ENCODE measurements at places on chromosomes 12 and 14.

DNA sequence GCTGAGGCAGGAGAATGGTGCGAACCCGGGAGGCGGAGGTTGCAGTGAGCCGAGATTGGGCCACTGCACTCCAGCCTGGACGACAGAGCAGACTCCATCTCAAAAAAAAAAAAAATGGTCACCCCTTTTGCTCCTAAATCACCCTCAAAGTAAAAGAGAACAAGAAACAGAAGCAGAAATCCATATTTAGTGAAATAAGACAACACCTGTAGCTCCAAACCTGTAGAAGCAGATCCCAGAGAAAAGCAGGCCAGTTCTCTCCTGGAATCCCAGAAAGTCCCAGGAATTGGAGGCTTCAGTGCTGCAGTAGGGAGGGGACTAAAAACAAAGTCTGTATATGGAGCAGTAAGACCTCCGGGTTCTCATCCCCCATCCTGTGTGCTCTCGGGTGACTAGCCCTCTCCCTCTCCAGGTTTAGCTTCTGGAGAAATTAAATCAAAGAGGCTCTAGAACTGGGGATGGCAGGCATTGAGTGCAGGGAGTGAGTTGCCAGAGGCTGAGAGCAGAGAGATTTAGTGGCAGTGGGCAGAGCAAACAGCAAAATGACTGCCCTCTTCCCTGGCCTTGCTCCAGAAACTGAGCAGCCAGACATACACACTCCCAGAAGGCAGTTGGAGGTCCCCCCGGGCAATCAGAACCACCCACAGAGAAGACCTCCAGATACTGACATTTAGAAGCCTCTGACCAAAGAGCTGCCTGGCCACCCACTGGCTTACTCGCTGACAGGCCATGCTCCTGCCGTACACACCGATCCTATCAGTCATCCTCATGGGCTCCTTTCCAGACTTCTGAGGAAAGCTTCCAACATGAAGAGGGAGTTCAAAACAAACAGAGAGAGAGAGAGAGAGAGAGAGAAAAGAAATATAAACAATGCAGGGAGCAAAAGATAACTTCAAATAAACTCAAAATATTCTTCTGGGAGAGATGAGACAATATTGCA, 6.3 kb upstream of the MLXIP start:
- no peak for DNase-seq

DNA sequence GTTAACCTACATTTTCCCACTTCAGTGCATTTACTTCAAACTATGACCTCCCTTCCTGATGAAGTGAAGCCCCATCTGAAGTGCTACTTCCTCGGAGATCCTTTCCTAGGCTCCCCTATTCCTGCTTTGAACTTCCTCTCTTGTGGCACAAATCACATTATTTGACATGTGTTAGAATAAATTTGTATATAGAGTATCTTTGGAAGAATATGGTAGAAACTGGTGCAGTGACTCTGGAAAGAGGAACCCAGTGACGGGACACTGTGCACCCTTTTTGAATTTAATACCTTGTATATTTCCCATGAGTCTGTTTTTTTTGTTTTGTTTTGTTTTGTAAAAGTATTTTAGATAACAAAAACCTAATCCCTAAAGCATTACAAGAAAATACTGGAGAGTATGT, 66.4 kb upstream of the SRSF5 start:
- no peak for DNase-seq

DNA sequence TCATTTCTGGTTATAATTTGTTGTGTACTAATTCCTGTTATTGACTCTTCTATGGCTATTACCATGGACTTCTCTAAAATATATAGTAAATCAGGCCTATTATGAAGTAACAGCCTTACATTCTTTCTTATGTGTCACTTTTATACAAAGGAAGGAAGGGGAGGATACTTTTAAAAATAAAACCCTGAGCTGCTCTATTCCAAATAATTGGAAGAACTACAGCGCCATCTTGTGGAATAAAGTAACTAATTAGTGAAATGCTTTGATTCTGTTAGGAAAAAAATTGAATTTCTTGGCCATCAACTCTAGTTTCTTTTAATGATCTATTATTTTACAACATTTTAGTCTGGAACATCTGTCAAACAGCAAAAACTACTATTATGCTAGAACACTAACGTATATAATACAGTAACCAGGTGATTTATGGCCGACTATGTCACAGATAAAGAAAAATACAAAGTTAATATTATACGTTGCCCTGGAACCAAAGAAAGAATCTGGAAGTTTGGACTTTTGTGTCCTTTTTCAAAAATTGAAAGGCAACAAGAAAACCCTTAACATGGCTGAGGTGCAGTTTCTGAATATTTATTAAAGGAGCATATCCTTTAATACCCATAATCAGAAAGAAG, 55.0 kb upstream of the NELL2 start:
- DNase-seq = peak; percentile 74

DNA sequence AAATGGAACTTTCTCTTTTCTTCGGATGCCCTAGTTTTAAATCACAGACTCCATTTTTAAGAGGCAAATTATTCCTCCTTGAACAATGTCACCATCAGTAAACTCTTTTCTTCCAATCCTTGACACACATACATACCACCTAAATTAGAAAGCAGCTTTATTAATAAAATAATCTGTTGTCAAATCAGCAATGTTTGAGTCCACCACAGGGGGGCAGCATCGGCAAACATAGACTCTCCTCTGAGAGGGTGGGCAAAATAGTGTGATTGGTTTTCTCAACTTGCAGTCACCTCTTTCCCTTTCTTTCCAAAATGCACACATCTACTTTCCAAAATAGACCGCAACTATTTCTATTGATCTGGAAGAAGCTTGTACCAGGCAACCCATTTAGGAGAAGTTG, 438.4 kb upstream of the OR4E1 start:
- peak; percentile 22 for DNase-seq

GRCh38 chr12:116199160-116199706, 78.3 kb downstream of the MED13L start:
- peak; percentile 67 for DNase-seq

DNA sequence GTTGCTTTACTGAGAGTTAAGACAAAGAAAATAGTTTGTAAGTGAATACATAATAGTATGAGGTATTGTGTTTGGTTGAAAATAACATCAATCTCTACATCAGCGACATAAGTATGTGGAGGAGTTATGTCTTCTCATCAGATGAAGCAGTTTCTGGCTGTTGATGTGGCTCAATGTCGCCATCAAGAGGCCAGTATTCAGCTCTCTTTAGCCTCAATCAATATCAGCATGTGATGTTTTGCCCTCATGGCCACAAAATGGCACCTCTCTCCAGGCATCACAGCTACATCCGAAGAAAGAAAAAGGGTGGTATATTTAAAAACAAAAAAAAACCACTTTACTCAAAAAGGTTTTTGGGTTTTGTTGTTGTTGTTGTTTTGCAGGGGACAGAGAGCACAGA, 302.3 kb upstream of the TMEM132C start:
- no peak for DNase-seq

GRCh38 chr14:65169351-65169750, 67.0 kb upstream of the MAX start:
- no peak for DNase-seq

GRCh38 chr12:13496111-13496510, 299.6 kb downstream of the EMP1 start:
- DNase-seq = no peak

- no peak for DNase-seq
Measured at GRCh38 chr12:3743803-3744202, 9.1 kb downstream of the CRACR2A start.

- no peak for DNase-seq
Measured at GRCh38 chr12:54182086-54182485, 6.7 kb downstream of the SMUG1 start.

DNA sequence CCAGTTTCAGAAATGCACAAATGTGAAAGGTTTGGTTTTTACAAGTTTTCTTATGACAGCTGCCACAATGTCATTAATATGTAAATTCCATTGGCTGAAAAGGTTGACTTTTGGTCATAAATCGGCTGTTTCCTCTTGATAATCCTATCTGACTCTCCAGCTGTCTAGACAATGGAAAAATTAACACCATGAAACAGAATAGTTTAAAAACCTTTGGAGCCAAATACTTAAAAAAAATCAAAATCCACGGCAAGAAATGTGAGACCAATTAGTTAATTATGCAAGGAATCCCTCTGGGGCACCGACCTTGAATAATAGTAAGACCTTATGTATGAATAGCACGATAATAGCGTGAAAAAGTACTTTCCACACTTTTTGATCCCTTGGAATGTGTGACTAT, 138.0 kb downstream of the ZNF664 start:
- no peak for DNase-seq

- no peak for DNase-seq
Measured at GRCh38 chr12:132151145-132151765, 7.0 kb downstream of the NOC4L start.

- peak; percentile 56 for DNase-seq
Measured at GRCh38 chr12:117486840-117487659, 125.6 kb upstream of the NOS1 start.

- DNase-seq = no peak
Measured at GRCh38 chr14:90445011-90445410, 48.2 kb downstream of the CALM1 start.

- DNase-seq = no peak
Measured at GRCh38 chr12:49109641-49110463, 795 bp downstream of the LMBR1L start.

GRCh38 chr12:123763093-123763492, 992 bp downstream of the DNAH10 start:
- DNase-seq = no peak

- no peak for DNase-seq
Measured at GRCh38 chr14:53912021-53912420, 44.6 kb downstream of the BMP4 start.

GRCh38 chr12:91140026-91140931, 29.0 kb upstream of the LUM start:
- no peak for DNase-seq

GRCh38 chr14:33435911-33436689, 497.4 kb downstream of the NPAS3 start:
- DNase-seq = peak; percentile 44

DNA sequence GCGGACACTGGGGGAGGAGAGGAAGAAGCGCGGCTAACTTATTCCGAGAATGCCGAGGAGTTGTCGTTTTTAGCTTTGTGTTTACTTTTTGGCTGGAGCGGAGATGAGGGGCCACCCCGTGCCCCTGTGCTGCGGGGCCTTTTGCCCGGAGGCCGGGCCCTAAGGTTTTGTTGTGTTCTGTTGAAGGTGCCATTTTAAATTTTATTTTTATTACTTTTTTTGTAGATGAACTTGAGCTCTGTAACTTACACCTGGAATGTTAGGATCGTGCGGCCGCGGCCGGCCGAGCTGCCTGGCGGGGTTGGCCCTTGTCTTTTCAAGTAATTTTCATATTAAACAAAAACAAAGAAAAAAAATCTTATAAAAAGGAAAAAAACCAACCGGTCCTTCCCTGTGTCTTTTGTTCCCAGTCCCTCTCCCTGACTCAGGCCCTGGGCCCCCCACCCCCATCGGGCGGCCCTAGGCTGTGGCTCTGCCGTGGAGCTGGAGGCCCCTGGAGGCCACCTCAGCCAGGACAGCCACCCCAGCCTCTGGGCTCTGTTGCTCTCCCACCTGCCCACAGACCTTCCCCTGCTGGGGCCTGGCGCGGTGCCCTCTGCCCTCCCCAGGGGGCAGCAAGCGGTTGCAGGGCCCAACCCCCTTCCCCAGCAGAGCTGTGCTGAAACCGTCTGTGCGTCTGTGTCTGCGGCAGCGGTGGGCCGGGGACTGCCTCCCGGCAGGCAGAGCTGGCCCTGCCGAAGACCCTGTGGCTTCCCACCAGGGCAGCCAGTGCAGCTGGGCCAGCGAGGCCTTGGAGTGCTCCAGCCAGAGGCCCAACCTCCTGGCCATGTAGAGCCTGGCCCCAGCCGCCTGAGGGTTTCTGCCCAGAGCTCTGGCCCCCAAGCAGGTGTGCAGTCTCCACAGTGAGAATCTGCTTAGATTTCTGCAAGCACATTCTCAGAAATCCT, 4.0 kb upstream of the CRIP2 start:
- no peak for DNase-seq

DNA sequence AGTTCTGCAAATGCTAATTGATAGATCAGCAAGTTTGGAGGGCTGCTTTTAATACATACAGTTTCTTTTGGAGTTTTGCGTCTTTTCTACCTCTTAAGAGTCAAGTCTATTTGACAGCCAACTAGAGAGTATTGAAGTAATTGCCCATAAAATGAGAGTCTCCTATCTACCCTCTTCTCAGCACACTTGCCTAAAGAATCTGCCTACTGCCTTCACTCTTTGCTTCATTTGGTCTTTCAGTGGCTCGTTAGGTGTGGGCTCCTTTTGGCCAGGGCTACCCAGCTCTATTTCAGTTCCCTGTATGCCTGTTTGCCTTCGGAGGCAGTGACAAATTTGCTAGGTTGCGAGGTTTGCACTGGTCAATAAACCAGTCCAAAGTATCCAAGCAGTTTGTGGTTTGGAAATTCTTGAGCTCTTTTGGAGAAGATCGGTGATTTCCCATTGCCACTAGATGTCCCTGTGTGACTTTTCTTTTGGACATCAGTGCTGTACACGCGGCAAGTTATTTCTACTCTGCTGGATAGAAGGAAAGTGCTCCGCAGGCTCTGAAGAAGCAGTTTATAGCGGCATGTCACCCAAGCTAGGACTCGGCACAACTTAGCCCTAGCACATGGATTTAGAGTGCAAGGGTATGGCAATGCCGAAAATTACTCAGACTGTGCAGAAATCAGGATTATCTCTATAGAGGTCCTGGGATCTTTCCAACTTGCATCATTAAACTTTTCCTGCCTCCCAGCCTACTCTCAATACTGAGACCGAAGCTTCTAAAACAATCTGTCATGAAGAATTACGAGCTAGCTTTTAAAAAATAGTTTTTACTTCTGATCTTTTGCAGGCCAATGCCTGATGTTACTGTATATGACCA, 38.6 kb downstream of the MGST1 start:
- DNase-seq = peak; percentile 53

GRCh38 chr14:31229009-31229408, 21.4 kb upstream of the HECTD1 start:
- peak; percentile 16 for DNase-seq

- no peak for DNase-seq
Measured at GRCh38 chr12:58247633-58248032, 306.3 kb downstream of the ATP23 start.

DNA sequence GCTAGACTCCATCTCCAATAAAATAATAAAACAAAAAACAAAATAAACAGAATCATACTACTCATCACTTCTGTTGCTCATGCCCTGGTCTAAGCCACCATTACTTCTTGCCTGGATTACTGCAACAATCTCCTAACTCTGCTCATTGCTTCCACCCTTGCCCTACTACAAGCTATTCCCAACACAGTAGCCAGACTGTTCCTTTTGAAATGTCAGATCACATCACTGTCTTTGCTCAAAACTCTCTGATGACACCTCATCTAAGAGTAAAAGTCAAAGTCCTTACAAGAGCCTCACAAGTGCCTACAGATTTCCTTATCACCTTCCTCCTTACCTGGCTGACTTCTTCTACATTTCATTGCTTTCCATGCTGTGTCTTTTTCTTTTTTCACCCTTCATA, 10.0 kb downstream of the FBXO33 start:
- DNase-seq = no peak

GRCh38 chr12:109188108-109188712, 71.8 kb downstream of the ACACB start:
- DNase-seq = no peak

DNA sequence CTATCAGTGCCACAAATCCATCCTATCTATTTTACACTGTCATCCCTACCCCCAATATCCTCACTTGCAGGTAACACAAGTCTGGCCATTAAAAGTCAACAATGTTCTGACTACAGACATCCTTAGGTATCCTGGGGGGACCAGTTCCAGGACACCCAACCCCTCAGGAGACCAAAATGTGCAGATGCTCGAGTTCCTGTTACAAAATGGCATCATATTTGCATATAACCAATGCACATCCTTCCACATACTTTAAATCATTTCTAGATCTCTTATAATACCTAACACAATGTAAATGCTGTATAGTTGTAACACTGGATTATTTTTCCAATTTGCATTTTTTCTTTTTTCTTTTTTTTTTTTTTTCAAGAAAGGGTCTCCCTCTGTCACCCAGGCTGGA, 6.9 kb downstream of the SYCP3 start:
- DNase-seq = no peak

Data from inflammatory macrophage (primary cell).